ENCODE measurements at places on chromosomes 4 and X. TPM values are rescaled to one million over a fixed set of nuclear protein-coding genes. Genes with fewer than 3 reads are reported as not detected.
A peak's percentile ranks its signal among the peaks of the same experiment; 100 is the strongest.

Gene LYAR
- total RNA-seq: 9.5 TPM

Gene FRG2
- not detected for total RNA-seq

Gene MAGEA2
- not detected for total RNA-seq

Gene CXorf49
- not detected for total RNA-seq

DNA sequence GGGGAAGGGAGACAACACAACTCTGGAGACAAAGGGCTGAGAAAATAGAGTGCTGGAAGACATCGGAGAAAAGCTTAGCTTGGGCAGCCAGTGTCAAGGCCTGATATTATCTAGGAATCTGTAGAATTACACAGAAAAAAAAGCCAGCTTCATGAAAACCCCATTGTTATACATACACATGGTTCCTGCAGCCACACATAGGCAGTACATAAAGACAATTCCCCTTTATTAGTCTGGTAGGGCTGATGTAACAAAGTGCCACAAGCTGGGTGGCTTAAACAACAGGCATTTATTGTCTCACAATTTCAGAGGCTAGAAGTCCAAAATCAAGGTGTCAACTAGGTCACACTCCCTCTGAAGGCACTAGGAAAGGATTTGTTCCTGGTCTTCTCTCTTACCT lies 503.5 kb downstream of the MID1IP1 start:
- no peak overlapping the region for H3K4me3 ChIP-seq
- peaks cover 2% of the 10 kb centered on the region for H3K4me1 ChIP-seq
- H3K27me3 ChIP-seq: no peaks in the 10 kb centered on the region

DNA sequence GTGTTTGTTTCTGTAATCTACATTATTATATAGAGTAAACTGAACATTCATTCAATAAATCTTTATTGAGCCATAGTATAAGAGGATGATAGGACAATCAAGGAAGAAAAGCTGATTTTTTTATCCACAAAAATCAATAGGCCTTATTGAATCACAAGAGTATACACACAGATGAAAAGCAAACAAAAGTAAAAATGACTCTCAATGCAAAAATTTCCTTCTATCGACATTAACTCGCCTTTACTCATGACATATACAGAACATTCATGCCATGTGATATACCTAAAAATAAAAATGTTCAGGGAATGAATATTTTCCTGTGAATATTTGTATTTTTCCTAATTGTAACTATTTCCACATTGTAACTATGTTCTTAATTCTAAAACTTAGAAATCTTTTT lies 161.2 kb downstream of the LRBA start:
- no peaks in the 10 kb centered on the region for H3K27me3 ChIP-seq
- H3K4me3 ChIP-seq: no peak overlapping the region
- H3K27ac ChIP-seq: no peak overlapping the region
- DNase-seq: no peak
- H3K4me1 ChIP-seq: peaks cover 13% of the 10 kb centered on the region

GRCh38 chr4:97582890-97583289 lies 560.4 kb downstream of the STPG2 start:
- H3K36me3 ChIP-seq: no peaks in the 10 kb centered on the region
- H3K27me3 ChIP-seq: no peaks in the 10 kb centered on the region
- H3K4me3 ChIP-seq: no peak overlapping the region
- no peaks in the 10 kb centered on the region for H3K4me1 ChIP-seq
- no peak overlapping the region for H3K27ac ChIP-seq

GRCh38 chrX:44189116-44189515 lies 154.4 kb downstream of the EFHC2 start:
- H3K27me3 ChIP-seq: no peaks in the 10 kb centered on the region
- DNase-seq: no peak
- no peak overlapping the region for H3K4me3 ChIP-seq
- no peak overlapping the region for H3K27ac ChIP-seq

- H3K27ac ChIP-seq: peak overlapping the region; percentile 81
- peaks cover 20% of the 10 kb centered on the region for H3K4me1 ChIP-seq
- H3K36me3 ChIP-seq: peaks cover 7% of the 10 kb centered on the region
These were observed 951 bp upstream of the ZNF518B start for GRCh38 chr4:10458177-10458576.

DNA sequence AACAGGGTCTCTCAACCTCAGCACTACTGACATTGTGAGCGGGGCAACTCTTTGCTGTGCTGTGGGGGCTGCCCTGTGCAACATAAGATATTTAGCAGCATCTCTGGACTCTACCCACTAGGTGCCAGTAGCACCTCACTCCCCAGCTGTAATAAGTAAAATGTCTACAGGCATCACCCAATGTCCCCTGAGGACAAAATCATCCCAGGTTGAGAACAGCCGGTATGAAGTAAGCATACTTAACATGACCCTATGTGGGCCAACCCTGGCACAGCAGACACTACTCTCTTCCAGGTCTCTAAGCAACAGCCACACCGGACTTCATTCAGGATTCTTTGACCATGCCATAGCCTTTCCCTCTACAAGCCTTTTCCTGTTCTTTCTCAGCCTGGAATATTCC lies 10.5 kb upstream of the MGST2 start:
- no peaks in the 10 kb centered on the region for H3K36me3 ChIP-seq
- no peak overlapping the region for H3K4me3 ChIP-seq
- no peak overlapping the region for H3K27ac ChIP-seq
- no peak for DNase-seq
- peaks cover 30% of the 10 kb centered on the region for H3K4me1 ChIP-seq

DNA sequence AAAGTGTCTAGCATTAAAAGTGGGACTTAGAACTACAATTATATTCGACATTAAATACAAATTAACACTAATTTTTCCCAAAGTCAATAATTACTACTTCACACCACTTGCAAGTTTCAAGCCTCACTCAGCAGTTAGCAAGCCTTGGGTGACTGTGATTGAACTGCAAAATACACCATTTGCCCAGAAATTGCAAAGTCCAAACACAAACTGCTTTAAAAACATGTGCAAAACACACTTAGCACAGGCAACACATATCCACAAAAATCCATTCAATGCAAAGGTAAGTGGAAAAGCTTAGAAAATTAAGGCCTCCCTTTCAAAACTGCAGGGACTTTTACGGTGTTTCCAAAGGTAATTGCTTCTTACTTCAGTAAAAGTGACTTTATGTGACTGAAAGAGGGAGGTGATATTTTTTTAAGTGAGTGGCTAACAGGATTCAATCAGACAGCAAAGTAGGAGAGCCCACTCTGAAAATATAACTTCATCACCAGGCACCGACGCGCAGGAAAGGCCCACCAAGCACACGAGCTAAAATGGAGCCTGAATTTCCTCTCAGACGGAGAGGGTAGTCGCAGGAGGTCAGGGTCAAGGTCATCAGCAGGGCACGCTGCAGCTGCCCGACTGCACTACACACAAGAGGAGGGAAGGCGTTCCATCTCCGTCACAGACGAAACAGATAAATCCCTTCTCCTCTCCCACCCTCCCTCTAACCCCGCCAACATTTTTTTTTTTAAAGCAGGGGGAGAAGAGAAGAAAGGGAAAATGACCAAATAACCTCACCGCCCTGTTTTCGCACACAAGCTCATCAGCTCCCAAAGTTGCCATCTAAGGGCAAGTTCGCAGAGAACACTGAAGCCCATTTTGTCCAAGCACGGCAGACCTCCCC lies 3.1 kb downstream of the ZNF827 start:
- H3K4me1 ChIP-seq: peaks cover 10% of the 10 kb centered on the region
- no peaks in the 10 kb centered on the region for H3K27me3 ChIP-seq
- no peaks in the 10 kb centered on the region for H3K36me3 ChIP-seq
- peak; percentile 48 for DNase-seq
- peak overlapping the region; percentile 69 for H3K4me3 ChIP-seq
- peak overlapping the region; percentile 98 for H3K27ac ChIP-seq

DNA sequence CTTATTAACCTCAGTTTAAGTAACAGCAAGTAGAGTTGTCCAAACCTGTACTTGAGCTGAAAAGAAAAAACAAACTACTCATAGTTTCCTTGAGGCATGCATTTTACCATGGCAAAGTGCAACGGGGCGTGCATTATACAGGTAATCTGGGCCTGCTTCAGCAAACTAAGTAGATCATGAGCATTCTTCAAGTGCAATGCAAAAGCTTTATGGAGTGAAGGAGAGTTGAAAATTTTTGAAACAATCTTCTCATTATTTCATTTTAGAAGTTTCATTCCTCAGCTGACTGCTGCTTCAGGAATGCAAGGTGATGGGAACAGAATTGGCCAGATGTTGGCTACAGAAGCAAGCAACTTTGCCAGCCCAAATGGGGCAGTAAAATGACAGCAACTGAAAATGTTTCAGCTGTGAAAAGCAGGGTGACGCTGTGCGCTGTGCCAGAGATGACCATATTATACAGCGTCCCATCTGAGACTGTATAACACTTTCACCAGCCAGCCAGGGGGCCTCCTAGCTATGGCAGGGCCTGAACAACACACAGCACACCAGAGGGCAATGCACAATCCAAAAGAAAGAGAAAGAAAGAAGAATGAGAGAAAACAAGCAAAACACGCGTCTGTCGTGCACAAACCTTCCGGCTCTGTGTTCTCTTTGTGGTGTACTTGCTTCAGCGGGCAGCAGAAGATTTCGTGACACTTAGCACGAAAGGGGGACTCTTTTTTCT lies 145.5 kb upstream of the FGF13 start:
- no peaks in the 10 kb centered on the region for H3K4me1 ChIP-seq
- H3K27me3 ChIP-seq: no peaks in the 10 kb centered on the region
- no peak overlapping the region for H3K27ac ChIP-seq
- DNase-seq: no peak
- no peak overlapping the region for H3K4me3 ChIP-seq
- no peaks in the 10 kb centered on the region for H3K36me3 ChIP-seq

GRCh38 chrX:37677765-37678164 lies 7.8 kb upstream of the XK start:
- H3K4me3 ChIP-seq: no peak overlapping the region
- no peaks in the 10 kb centered on the region for H3K4me1 ChIP-seq
- no peaks in the 10 kb centered on the region for H3K27me3 ChIP-seq
- H3K36me3 ChIP-seq: no peaks in the 10 kb centered on the region

GRCh38 chr4:116881077-116881476 lies 204.3 kb downstream of the TRAM1L1 start:
- no peak overlapping the region for H3K27ac ChIP-seq
- H3K4me3 ChIP-seq: no peak overlapping the region
- no peaks in the 10 kb centered on the region for H3K27me3 ChIP-seq
- no peak for DNase-seq

Measured in heart right ventricle (tissue), 16 donors.